ENCODE measurements at places on chromosomes 7 and 10.

GRCh38 chr10:58712982-58713381 is 200.3 kb downstream of the BICC1 start:
- DNase-seq, result no peak

GRCh38 chr7:127383123-127383835 is 9.2 kb downstream of the ZNF800 start:
- DNase-seq, result no peak

DNA sequence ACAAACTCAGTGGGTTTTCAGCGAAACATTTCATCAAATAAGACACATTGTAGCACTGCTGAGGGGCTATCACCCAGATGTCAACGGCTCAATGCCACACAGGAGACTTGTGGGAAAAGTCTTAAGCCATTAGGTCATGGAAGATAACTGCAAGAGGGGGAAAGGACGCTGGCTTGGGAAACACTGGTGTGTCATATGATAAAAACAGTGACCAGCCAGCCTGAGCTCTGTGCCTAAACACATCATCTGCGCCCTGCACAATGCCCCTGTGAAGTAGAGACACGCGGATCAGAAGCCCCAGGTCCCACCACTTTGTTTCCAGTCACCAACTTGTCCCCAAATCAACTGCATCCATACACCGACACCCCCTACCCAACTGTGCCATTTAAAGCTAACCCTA is 116.7 kb downstream of the TNS3 start:
- DNase-seq, result no peak

GRCh38 chr7:4789194-4790077 is 14.0 kb downstream of the AP5Z1 start:
- no peak for DNase-seq

- no peak for DNase-seq
Measured at GRCh38 chr7:25295387-25295786, 67.1 kb upstream of the NPVF start.

GRCh38 chr10:119805702-119806230 is 66.9 kb downstream of the MCMBP start:
- no peak for DNase-seq

DNA sequence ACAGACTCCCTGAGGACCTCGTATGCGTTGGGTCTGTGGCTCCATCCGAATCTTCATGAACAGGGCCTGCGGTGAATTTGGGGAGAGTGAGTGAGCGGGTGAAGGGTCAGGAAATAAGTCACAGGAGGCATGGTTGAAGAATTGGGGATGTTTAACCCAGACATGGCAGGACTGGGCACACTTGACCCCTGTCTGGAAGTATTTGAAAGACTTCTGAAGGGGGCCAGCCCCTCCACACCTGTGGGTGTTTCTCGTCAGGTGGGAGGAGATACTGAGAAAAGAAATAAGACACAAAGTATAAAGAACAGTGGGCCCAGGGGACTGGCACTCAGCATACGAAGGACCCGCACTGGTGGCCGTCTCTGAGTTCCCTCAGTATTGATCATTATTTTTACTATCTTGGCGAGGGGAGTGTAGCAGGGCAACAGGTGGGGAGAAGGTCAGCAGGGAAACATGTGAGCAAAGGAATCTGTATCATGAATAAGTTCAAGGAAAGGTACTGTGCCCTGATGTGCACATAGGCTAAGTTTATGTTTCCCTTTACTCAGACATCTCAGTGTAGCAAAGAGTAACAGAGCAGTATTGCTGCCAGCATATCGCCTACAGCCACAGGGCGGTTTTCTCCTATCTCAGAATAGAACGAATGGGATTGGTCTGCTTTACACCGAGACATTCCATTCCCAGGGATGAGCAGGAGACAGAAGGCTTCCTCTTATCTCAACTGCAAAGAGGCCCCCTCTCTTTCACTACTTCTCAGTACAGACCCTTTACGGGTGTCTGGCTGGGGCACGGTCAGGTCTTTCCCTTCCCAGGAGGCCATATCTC is 38.2 kb upstream of the PFKFB3 start:
- no peak for DNase-seq

GRCh38 chr7:144936314-144936713 is 100.5 kb upstream of the TPK1 start:
- no peak for DNase-seq
